Substantia nigra (tissue), 51 donors: ENCODE measurements at places on chromosomes 1 and 21.
A peak's percentile ranks its signal among the peaks of the same experiment; 100 is the strongest.

GRCh38 chr21:19321688-19322087 lies 918.1 kb upstream of the TMPRSS15 start:
- no peak for DNase-seq

DNA sequence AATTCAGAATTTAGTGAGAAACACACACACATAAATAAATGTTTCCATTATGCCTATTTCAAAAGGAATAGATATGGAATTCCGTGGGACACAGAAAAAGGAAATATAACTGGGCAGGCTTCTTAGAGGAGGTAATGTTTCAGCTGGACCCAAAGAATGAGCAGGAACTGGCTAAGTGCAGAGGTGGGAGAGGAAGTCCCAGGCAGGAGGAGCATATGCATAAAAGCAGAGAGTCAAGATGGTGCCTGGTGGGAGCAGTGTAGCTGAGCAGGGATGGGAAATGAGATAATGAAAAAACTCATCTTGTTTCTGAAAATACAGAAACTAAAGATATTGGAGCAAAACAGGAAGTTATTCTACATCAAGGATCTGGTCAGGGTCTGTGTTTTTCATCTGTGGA lies 115.2 kb upstream of the MAGI3 start:
- DNase-seq: no peak

GRCh38 chr1:183777328-183777727 lies 27.6 kb upstream of the RGL1 start:
- no peak for DNase-seq

- DNase-seq: peak; percentile 86
These were observed 79.2 kb downstream of the TMEM53 start for GRCh38 chr1:44594871-44595735.

DNA sequence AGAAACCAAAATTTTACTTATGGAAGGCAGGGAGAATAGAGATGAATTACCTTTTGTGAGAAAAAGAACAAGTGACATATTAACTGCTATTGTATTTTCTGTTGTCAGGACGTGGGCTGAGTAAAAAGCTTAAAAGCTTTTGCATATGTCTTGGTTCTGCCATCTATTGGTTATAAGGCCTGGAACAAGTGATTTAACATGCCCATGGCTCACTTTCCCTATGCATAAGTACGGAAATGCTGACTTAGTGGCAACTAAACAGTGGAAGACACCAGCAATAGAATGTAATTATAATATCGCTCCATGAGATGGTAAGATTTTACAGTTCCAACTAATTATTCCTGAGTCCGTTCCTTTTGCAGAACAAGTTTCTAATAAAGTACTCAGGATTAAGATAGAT lies 6.7 kb upstream of the CTSS start:
- no peak for DNase-seq

DNA sequence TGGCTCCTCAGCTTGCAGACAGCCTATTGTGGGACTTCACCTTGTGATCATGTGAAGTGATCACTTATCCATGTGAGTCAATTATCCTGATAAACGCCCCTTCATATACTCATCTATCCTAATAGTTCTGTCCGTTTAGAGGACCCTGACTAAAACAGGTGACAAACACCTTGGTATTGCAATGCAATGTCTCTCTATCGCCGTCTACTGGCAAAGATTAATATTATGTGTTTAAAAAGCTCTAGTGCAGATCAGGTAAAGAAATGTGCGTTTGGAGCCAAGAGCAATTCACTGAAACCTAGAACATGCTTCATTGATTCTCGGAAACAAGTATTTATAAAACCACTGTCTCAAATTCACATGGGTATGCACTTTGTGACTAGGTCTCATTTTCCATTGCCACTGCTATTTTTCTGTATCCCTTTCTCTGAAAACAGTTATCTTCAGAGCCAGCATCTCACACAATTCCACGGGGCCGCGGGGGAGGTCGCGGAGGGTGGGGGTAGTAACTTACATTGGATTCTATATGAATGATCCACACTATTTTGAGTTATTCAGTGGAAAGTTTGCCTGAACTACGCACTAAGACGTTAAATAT lies 554.6 kb upstream of the NCAM2 start:
- no peak for DNase-seq

DNA sequence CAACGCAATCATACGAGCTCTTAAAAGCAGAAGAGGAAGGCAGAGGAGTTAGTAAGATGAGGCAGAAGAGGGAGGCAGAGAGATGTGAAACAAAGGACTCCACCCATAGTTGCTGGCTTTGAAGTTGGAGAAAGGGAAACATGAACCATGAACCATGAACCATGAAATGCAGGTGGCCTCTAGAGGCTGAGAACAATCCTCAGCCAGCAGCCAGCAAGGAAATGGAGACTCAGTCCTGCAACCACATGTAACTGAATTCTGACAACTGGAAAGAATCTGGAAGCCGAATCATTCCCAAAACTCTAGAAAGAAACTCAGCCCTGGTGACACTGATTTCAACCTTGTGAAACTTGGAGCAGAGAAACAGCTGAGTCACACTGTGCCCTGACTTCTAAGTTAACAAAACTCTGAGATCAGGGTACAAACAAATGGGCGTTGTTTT lies 10.1 kb downstream of the DIPK1A start:
- no peak for DNase-seq

- DNase-seq: peak; percentile 69
These were observed 83.2 kb downstream of the TM2D1 start for GRCh38 chr1:61641578-61642336.

DNA sequence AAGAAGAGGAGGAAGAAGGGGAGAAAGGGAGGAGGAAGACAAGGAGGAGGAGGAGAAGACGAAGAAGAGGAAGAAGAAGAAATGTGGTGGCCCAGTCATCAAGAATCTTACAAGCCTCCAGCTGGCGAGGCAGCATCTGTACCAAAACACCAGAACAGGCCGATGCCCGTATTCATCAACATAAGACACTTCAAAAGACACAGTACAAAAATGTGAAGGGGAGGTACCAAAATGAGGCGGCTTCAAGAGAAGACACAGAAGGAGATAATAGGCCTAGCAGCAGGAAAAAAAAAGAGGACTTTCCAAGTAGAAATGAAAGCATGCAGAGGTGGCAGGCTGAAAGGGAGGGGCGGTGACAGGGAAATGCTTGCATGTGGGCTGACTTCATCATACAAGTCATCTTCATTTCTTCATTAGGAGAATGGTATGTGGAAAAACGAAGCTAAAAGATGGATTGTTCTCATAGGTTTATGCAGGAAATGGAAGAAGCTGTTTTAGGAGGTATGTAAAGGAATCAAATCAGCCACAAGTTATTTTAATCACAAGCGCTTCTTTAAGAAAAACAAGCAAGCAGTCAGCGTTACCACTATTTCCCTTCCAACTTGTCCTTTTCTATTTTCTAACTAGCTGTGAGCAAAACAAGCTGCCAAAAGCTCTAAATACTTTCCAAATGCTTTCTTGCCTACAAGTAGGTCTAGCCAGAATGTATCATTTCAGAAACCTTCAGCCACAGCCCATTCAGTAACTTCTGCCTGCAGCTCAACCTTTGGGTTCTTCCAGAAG lies 192.3 kb downstream of the SLC45A1 start:
- DNase-seq: no peak

DNA sequence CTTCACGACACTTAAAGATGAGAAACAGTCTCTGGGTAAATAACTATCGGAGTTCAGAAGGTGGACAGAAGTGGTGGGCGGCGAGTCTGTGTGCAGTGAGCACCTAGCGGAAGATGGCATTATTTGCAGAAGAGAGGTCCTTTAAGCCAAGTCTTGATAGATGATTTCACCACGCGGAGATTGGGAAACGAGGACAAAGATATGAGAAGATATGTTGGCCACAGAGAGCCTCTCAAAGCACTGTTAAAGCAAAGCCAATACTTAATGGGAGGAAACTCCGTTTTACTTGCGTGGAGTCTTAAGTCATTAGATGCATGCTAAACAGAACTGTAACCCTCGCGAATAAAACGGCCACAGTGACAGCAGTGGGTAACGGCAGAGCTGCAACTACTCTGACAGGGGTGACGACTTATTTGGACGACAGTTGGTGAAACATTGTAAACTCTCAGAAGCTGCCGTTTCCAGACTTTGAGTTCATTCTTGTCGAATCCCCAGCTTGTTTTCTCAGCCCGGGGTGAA lies 577 bp upstream of the CEP350 start:
- no peak for DNase-seq

GRCh38 chr1:26970810-26971209 lies 10.5 kb upstream of the KDF1 start:
- DNase-seq: no peak
